ENCODE measurements at places on chromosomes 11 and 22. TPM values are rescaled to one million over a fixed set of nuclear protein-coding genes. Genes with fewer than 3 reads are reported as not detected.

GRCh38 chr11:75471176-75471973 lies 38.4 kb upstream of the KLHL35 start:
- peaks cover 3% of the 10 kb centered on the region for H3K4me1 ChIP-seq
- DNase-seq = no peak
- no peaks in the 10 kb centered on the region for H3K36me3 ChIP-seq
- no peak overlapping the region for H3K4me3 ChIP-seq
- H3K27ac ChIP-seq = no peak overlapping the region

DNA sequence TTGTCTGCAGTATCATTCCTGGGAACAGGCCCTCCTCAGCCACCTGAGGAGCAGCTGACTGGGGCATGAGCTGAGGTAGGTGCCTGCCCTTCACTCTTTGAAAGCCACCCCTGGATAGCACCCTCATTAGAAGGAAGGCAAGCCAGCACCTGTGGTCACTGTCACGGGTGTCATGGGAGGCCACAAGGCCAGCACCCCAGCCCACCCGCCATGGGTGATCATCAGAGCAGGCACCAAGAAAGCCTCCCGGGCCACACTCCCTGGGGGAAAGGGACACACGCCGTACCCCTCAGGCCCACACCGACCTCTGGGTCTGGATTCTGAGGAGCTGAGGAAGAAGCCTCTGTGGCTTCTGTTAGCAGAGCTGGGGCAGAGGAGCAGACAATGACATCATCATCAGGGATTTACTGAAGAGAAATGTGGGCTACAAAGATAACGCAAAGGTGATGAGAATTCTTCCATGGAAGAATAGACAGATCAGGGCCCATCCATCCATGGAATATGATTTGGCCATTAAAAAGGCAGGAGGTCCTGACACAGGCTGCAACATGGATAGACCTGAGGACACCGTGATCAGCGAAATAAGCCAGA lies 16.7 kb upstream of the NAP1L4 start:
- H3K27ac ChIP-seq = no peak overlapping the region
- no peaks in the 10 kb centered on the region for H3K4me1 ChIP-seq
- no peak for DNase-seq
- no peaks in the 10 kb centered on the region for H3K36me3 ChIP-seq

DNA sequence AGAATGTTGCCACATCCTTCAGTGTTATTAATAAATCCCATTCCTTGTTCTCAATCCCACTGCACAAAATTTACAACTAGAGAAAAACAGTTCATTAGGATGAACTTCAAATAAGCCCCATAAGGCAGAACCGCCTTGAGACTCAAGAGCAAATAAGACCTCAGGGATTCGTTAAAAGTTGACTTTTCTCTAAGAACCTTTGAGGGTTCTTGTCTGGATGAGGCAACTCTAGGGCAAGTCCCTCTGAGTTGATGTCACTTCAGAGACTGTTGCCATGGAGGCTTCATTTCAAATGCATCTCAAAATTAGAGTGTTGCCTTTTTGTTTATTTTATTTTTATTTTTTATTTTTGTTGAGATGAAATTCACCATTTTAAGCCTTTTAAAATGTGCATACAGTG lies 19.8 kb upstream of the PANX3 start:
- H3K36me3 ChIP-seq = no peaks in the 10 kb centered on the region
- H3K4me1 ChIP-seq = no peaks in the 10 kb centered on the region
- no peak overlapping the region for H3K4me3 ChIP-seq
- no peaks in the 10 kb centered on the region for H3K27me3 ChIP-seq
- H3K27ac ChIP-seq = no peak overlapping the region

GRCh38 chr11:59208956-59209355 lies 3.8 kb downstream of the MPEG1 start:
- no peaks in the 10 kb centered on the region for H3K4me1 ChIP-seq
- DNase-seq = no peak
- H3K4me3 ChIP-seq = peak overlapping the region; percentile 40
- H3K36me3 ChIP-seq = peaks cover 5% of the 10 kb centered on the region
- H3K27me3 ChIP-seq = no peaks in the 10 kb centered on the region

Gene VWCE
- 0.88 TPM for total RNA-seq
